ENCODE measurements at places on chromosomes 7 and 10. TPM values are rescaled to one million over a fixed set of nuclear protein-coding genes. Genes with fewer than 3 reads are reported as not detected.

- no peak for DNase-seq
Observed at GRCh38 chr10:99460070-99460469, 29.6 kb upstream of the GOT1 start.

GRCh38 chr7:155190688-155191087 is 107.0 kb upstream of the INSIG1 start:
- DNase-seq = peak; percentile 59

DNA sequence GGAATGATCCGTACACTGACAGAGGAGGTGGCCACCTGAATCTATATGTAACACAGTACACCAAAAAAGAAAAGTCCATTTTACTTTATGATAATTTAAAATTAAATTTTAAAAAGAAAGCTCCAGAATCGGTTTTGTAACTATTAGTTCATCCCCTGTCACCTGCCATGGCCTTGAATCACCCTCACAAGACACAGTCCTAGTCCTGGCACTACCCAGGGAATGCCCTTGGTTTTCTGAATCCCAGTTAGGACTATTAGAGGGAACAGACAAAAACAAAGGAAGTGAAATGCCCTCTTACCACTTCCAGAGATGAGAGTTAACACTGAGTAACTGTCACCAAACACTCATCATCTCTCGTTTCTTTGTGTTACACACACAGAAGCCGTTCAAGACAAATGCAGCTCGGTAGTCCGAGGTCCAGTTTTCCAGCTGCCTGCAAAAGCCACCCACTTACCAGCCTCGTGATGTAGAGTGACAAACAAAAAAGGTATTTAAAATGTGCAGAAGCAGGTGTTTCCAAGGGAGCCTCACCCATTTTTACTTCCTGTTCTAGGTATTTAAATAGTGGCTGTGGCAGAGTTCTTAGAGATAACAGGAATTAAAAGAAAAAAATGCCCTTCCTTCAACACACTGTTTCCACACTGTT is 6.1 kb downstream of the PTPRN2 start:
- peak; percentile 52 for DNase-seq

- no peak for DNase-seq
Observed at GRCh38 chr10:132205650-132206376, 19.1 kb downstream of the DPYSL4 start.

GRCh38 chr7:47418601-47419309 is 163.2 kb downstream of the TNS3 start:
- no peak for DNase-seq

- no peak for DNase-seq
Observed at GRCh38 chr10:3584926-3585784, 199.9 kb downstream of the KLF6 start.

- DNase-seq = no peak
Observed at GRCh38 chr7:41869596-41869995, 166.7 kb upstream of the INHBA start.

- DNase-seq = no peak
Observed at GRCh38 chr7:158473221-158473620, 114.4 kb downstream of the PTPRN2 start.

GRCh38 chr10:11876324-11876723 is 53.2 kb downstream of the PROSER2 start:
- no peak for DNase-seq

DNA sequence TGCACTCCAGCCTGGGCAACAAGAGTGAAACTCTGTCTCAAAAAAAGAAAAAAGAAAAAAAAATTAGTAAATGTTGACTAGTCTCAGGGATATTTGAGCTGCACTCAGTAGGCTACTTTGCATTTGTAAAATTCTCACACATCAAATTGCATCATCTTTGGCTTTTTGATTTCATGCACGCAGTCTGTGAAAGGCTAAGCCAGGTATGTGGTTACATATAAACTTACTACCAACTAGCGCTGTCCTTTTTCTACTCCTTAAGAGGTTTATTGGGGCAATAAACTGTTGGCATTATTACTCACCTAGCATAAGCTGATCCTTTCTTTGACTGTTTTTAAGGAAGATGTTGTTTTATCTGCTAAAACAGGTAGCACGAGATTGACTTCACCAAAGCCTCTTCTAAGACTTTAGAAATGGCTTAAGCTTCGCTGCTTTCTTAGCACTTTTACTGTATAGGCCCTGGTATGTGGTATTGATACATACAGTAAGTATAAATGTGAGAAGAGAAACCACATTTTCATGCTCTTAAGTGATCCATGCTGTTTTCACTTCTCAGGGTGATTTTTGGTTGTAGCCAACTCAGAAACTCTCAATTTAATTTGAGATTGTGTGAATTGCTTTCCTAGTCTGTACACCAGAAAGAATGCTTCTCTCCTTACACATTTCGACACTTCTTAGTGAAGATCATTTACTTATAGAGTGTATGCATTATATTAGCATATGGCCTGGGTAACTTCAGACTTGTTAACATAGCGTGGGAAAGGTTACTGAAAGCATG is 323.9 kb downstream of the AUTS2 start:
- no peak for DNase-seq

- DNase-seq = no peak
Observed at GRCh38 chr10:121741248-121741792, 143.1 kb upstream of the FGFR2 start.

DNA sequence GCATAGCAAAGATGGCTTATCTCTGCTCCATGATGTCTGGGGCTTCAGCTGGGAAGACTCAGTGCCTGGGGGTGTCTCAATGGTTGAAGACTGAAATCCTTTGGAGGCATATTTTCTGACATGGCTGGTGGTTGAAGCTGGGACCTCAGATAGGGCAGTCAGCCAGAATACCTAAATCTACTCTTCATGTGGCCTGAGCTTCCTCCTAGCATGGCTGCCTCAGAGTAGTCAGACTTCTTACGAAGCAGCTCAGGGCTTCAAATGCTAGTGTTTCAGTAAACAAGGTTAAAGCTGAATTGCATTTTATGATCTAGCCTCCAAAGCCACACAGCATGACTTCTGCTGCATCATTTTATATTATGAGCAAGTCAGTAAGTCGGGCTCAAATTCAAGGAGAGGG is 2.6 kb upstream of the BRAF start:
- no peak for DNase-seq

- DNase-seq = no peak
Observed at GRCh38 chr7:473211-473734, 46.4 kb downstream of the PDGFA start.

DNA sequence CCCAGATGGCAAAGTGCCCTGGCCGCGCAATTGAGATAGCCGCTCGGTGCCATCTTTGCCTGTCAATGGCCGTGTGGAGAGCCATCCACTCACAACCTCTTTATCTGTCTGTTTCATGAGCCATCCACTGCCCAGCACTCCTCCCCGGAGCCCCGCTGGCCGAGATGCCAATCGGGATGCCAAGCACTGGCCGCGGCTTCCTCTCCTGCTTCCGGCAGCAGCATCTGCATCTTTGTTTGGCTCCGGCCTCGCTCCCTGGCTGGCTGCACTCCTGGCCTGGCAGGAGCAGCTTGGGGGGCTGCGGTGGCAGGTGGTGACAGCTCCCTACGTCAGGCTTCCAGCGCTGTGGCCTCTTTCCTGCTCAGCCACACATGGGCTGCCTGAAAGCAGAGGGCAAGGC is 231.7 kb downstream of the USP6NL start:
- DNase-seq = no peak

DNA sequence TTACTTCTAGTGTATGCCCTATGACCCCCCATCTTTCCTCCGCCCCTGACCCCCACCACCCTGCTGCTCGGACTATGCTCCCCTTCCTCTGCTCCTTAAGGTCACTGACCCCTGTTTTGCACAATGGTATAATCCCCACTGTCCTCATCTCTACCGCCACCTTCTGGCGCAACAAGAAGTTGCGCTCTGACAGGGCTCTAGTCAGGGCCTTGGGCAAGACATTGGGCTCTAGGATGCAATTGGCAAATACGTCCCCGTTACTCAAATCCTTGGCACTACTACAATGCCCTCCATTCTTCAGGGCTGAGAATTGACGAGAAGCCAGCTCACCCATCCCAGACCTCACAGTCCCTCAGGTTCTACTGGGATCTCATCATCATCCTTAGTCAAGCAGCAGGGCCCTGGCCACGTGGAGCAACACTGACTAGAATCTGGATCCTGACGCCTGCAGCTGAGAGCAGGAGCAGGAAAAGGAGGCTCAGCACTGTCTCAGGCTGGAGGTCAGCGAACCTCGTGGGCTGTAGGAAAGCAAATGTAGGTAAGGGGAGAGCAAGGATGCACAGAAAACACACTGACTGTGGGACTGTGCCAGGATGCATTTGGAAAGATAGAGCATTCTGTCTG is 10.6 kb downstream of the LRIT2 start:
- DNase-seq = no peak

- no peak for DNase-seq
Observed at GRCh38 chr10:114064151-114065048, 20.7 kb downstream of the ADRB1 start.

DNA sequence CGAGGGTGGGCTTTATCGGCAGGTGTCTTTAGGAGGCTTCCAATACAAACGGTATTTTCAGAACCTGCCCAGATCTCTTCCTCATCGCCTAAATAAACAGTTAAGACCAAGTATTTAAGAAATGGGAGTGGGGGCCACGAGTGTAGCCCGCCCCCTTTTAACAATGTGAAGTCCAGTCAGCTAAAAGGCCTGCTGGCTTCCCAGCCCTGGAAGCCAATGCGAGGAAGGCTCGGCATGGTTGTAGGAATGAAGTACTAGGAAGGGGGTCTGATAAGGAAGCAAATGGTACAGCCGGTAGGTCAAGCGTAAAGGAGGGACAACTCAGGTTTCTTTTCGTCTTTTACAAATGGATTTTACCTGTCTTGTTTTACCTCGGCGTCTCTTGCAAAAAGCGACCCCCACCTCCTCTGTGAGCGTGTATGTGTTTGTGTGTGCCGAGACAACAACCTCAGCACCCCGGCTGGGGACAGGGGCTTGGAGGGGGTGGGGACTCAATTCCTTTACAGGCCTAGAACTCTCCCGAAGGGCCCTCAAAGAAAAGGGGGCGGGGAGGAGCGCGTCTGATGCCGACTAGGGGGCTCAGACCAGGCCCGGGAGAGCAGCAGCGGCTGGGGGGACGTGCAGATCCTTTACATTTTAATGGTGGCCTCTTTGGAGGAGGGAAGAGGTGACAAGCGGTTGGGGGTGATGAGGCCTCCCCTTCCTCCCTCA is 147.6 kb downstream of the GPR85 start:
- DNase-seq = peak; percentile 75

DNA sequence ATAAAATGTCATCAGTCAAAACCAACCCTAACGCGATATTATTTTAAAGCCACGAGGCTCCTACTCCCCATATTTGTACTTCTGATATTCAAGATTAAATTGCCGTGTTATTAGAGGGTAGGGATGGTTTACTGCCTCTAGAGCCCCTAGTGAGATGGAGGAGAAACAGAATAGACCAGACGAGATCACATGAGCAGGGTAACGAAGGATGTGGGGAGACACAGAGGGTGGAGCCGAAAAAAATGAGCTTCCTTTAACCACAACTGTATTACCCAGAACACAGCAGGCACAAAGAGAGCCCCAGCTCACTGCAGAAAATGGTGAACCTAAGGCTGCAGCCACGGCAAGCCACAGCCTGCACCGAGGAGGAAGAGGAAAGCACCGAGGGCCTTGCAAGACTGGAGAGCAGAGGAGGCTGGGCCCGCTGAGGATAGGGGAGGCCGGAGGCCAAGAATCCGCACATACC is 14.3 kb downstream of the ZC3HAV1 start:
- DNase-seq = no peak

- DNase-seq = no peak
Observed at GRCh38 chr7:84331616-84332015, 137.0 kb upstream of the SEMA3A start.

GRCh38 chr10:60719721-60720120 is 58.6 kb upstream of the CDK1 start:
- DNase-seq = no peak

DNA sequence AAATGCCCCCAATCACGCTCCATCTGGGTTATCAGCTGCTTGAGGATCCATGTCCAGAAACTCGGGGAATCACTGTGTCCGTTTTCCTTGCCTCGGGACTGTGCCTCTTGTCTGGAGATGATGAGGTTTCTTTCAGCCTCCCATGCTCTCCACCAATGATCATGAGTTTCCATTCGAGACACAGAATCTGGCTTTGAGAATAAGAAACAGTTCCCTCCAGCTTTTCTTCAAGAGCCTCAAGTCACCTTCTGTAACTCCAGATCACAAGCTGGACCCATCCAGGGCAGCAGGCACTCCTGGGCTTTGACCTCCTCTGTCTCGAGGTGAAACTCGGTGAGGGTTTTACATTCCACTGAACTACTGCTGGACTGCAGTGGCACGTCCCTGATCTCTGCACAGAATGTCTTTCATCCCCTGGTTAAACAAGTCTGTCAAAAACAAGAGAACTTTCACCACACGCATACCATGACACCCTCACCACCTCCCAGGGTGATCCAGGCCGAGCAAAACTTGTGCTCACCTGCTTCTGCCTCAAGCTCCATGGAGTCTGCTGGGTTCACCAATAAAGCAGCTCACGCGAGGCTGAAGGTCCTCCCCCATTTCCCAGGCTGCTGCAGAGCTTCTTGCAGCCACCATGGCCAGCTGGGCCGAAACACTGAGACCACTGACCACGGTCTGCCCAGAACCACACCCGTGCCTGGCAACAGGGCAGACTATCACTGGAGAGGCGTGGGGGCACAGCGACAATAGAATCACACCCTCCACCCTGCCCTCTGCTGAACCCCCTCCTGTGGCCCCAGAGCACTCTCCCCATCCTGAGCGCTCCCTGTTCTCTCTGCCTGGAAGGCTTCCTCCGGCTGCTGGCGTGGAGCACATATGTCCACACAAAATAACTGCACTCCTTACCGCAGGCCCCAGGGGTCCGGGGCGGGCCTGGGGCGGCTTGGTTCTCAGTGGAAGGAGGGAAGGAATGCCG is 25.1 kb downstream of the MAT1A start:
- DNase-seq = no peak

DNA sequence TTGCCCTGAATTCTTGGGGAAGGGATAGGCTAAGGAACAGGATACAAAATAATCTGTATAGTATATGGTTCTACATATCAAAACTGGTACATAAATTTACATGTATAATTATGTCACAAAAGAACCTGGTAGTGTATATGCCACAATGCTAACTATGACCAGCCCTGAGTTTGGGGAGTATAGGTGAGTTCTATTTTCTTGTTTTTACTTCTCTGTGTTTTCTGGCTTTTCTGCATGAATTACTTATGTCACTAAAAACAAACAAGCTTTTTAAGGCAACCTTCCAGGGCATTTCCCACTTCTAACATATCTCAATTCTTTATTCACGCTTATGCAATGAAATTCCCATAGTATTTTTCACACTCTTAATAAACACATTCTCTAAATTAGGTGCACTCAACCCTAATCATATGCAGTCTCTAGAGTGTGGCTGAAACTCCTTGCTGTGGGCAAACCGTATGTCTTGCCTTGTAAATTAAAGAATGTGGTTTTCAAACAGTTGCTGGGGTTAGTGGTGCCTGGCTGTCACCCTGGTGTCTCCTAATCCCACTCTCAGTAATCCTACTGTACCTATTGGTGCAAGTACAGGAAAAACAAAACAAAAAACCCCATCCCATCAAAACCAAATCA is 14.0 kb upstream of the INSIG1 start:
- no peak for DNase-seq

Gene SPDYE1
- polyA plus RNA-seq = not detected

Gene LRRC61
- polyA plus RNA-seq = 11.2 TPM

Gene C10orf67
- polyA plus RNA-seq = 0.02 TPM

Gene ADAP1
- 15.5 TPM for polyA plus RNA-seq

Gene PPP1R3A
- not detected for polyA plus RNA-seq

Gene TLL2
- 0.23 TPM for polyA plus RNA-seq

Gene TRIM8
- polyA plus RNA-seq = 53.2 TPM

Gene ABCB1
- 9.2 TPM for polyA plus RNA-seq

Gene OLAH
- not detected for polyA plus RNA-seq

Gene HILPDA
- 6.7 TPM for polyA plus RNA-seq

All from pancreas (tissue), 10 donors.